ENCODE measurements at places on chromosomes 13 and 19.
A peak's percentile ranks its signal among the peaks of the same experiment; 100 is the strongest.

DNA sequence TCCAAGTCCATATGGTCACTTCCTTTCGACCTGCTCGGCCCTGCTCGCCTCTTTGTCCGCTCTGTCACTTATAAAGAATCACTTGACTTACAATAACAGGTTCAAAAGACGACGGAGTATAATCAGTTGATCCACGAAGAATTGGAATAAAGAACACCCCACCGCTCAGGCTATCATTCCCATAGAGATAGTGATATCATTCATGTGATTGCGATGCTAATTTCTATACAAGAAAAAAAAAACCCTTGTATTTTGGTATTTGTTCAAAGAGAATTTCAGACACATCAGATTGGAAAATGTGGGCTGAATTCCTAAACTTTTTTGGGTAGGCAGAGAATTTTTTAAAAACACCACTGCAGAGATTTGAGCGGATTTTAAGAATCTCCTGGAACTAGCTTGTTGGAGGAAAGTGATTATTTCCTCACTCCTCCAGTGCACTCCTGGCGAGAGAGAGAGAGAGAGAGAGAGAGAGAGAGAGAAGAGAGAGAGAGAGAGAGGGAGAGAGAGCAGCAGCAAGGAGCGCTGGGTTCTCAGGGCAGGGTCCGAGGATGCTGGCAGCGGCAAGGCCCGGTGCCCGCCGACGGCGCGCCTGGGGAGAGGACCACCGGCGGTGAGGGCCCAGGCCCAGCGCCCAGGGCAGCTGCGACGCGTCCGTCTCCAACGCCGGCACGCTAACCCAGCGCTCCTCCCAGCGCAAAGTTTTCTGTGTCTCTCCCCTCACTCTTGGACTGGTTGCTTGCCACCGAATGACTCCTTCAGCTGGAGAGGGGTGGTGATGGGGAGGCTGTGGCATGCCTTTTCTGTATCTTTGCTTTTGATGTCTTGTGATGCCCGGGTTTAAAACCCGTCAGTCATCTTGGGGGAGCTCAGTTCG, 149.0 kb upstream of the ZNF536 start:
- DNase-seq, result no peak

GRCh38 chr13:52903320-52903719, 54.9 kb upstream of the PCDH8 start:
- no peak for DNase-seq

- DNase-seq, result no peak
These were observed 504.9 kb downstream of the FGF9 start for GRCh38 chr13:22175815-22176214.

DNA sequence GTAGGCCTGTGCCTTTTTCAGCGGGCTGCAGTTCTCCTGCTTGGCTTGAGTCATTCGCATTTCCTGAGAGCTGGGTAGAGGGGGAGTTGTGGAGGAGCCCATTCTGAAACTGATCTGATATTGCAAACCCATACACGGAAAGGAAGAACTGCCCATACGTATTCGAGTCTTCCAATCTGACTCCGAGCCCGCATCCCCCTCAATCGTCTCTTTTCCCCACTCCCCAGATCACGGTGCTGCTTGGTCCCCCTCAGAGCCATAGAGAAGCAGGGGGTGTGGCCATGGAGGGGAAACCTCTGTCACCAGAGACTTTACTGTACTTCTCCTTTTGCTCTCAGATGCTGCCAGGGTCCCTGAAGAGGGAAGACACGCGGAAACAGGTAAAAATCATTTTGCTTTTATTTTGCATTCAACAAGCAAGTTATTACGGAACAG, at the start of gene CD22:
Gene CD22, plus strand, starts transcription at position 337 of the 435 bp plus-strand sequence. CDS start 2,854 bp downstream, outside the sequence.
- no peak for DNase-seq

DNA sequence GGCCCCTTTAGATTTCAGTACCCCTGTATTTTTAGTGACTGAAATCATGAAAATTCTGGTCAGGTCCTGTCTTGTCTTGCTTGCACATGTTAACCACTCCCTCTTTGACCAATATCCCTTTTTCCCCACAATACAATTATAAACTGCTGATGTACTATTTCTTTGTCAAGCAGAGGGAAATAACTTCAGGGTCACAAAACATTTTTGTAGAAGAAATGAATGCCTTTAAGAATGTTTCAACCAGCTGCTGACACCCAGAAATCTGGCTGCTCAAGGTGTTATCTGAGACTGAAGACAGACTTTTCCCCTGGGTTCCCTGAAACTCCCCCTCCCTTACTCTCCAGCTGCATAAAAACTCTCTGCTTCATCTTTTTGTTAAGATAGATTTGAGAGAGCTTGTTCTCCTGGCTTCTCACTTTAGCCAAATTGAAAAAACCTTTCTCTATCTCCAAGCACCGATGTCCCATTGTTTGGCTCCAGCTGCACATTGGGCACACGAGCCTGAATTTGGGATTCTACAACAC, 18.4 kb upstream of the ACOD1 start:
- no peak for DNase-seq

DNA sequence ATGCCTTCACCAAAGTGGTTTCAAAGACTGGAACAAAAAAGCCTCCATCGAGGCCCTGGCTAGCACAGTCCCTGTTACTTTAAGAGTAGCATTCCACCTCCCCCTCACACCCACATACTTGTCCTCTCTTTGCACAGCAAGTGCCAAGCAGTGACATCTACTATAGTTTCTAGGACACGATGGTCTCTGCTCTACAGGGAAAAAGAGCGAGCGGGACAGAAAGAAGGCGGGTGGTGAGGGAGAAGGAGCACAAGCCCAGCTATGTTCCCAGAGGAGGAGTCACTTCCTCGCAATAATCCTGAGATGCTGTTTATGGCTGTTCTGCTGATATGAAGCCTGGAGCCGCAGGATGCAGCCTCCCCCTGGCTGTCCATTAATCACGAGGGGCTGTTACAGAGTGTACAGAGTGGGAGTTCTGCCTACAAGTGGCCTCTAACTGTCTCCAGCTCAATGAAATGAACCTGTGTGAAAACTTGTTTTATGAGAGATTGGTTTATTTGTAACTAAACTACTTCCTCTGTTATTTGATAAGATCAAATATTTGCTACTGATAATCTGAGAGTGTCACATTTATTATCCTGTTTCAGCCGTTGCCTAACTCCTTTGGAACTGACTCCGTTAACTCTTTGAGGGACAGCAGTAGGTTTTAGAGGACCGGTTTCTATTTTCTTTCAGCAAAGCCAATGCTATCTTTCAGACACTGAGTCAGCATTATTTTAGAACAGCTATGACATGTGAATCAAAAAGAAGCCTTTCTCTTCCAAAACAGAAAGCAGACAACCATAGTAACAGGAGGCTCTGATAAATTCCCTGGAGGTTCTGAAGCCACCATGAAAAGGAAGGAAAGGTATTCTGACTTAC, 208.0 kb downstream of the SPRY2 start:
- no peak for DNase-seq

- DNase-seq, result no peak
These were observed 1189.9 kb downstream of the UQCRFS1 start for GRCh38 chr19:28023064-28023463.

- DNase-seq, result no peak
These were observed 74.3 kb upstream of the ATP12A start for GRCh38 chr13:24605923-24606372.

GRCh38 chr13:32117001-32117400, 85.4 kb downstream of the FRY start:
- DNase-seq, result no peak

GRCh38 chr13:77168237-77168636, 141.3 kb upstream of the FBXL3 start:
- no peak for DNase-seq

DNA sequence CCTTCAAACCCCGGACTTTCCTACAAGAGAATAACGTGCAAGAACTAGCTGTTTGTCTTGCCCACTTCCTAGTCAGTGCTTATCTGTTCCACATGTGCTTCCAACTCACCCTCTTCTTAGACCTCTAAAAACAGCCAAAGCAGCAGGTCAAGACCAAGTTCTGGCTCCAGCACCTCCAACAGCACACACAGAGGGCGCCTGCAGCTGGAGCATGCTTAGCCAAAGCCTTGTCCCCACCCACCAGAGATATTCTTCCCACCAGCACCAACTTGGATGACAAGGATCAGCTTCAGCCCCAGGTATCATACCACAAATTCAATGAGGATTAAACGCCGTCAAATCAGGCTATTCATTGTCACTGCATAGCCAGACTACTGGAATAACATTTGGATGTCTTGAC, 17.9 kb downstream of the RCBTB1 start:
- DNase-seq, result no peak

DNA sequence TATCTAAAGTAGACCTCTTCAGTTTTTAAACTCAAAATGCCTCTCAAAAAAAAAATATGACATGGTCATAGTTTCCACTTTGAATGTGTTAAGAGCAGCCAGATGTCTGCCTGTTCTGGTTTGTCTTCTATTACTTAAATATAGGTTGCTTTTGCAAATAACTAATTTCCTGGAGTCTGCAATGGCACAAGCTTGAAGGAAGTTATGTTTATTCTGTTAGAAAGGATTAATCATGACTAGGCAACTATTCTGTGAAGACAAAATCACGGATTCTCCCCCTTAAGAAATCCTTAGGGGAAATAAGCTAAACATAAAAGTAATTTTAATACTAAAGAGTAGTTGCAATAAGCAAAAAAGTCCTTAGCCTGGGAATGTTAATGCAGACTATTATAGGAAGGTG, 26.3 kb downstream of the SKA3 start:
- no peak for DNase-seq

DNA sequence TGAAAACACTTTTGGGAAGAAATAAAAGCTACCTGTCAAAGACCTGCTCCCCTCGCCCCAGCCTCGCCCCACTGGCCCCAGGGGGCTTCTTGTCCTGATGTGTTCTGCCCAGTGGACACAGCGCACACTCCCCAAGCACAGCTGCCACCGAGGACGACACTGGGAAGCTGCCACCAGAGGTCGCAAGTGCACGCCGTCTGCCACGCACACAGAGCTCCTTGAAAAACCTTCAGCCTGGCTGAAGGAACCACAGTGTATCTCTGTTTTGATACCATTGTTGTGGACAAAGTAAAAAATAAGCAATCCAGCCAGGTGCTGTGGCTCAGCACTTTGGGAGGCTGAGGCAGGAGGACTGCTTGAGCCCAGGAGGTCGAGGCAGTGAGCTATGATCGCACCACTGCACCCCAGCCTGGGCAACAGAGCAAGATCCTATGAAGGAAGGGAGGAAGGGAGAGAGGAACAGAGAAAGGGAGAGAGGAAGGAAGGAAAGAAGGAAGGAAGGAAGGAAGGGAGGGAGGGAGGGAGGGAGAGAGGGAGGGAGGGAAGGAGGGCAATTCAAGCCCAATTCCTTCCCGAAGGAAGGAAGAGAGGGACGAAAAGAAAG, 57.3 kb downstream of the CEBPG start:
- DNase-seq, result peak; percentile 65

GRCh38 chr13:49292742-49293486, 45.2 kb downstream of the CDADC1 start:
- no peak for DNase-seq

GRCh38 chr13:102774214-102774568, 605 bp upstream of the TEX30 start:
- no peak for DNase-seq

DNA sequence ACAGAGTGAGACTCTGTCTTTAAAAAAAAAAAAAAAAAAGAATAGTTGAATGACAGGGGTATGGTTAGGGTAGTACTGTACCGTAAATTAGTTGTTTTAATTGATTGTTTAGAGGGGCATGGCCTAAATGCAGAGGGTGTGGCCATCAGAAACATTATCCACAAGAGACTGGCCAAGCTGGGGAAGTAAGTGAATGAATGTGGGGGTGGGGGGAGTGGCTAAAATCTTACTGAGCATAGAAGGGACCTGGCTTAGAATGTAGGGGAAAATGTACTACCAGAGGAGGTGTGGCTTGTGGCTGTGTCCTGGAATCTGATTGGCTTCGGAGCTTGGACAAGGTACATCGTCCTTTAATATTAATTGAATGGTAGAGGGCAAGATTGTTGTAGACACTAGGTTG, 3.8 kb downstream of the BCL2L12 start:
- DNase-seq, result no peak

GRCh38 chr13:52421216-52421615, 15.2 kb upstream of the THSD1 start:
- no peak for DNase-seq

GRCh38 chr19:18650468-18651041, 13.7 kb downstream of the KLHL26 start:
- no peak for DNase-seq

- no peak for DNase-seq
These were observed 491.0 kb downstream of the SLITRK5 start for GRCh38 chr13:88162076-88162702.

GRCh38 chr13:112454648-112455334, 78.6 kb downstream of the SPACA7 start:
- no peak for DNase-seq

DNA sequence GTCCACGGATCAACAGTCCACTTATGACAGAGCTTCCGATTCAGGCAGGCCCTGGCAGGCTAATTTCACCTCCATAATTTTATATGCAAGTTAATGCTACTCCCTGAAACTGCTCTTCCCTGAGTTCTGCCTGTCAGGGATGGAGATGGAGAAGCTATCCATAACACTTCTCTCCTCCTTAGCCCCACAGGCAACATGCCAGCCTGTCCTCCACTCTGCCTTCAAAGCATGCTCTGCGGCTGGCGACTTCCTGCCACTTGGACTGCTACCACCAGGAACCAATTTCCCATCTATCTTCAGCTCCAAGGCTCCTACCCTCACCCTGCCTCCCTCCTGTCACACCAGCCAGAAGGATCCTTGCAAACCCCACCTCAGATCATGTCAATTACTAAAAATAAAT, 35.4 kb downstream of the GSX1 start:
- no peak for DNase-seq

DNA sequence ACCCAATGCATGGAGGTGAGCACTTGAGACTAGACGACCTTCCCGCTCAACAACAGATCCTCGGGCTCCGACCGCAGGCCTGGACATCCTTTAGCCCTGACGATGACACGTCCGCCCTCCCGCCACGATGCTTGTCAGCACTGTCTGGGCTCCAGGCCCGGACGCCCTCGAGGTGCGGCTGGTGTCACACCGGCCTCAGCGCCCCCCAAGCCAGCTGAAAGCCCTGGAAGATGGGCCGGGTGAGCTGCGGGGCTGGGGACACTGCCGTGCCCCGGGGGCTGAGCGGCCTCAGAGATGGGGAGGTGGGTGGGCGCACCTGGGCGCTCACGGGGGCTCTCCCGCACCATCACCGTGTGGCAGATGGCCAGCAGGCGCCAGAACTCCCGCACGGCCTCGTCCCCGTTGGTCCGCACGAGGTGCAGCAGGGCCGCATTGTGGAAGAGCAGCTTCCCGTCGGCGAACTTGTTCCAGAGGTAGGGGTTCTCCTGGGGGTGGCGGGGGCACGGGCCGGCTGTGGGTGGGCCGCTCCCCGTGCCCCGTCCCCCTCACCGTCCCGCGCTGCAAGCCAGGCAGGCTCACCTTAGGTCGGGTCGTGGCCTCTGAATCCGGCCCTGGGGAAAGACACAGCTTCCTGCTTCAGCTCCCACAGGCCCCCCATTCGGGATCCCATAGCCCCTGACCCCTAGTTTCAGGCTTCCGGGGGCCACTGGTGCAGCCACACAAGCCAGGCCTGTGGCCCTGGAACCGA, 15.5 kb downstream of the ATP8B3 start:
- no peak for DNase-seq

DNA sequence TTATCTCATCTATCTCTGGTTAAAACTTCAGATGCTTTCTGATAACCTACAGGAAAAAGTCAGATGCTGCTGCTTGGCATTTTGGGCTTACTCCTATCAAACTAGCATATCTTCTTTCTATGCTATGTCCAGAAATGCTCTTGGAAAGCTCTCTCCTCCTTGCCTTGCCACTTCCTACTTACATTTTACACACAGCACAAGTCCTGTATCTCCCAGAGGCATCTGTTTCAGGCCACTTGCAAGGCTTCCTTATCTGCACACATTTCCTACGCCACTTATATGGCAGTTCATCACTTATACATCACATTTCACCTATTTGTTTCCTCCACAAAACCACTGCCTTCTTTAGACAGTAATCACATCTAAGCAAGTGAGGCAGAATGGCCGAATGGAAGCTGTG, 220.3 kb downstream of the DNAJC15 start:
- DNase-seq, result no peak

Data from T-helper 9 cell (primary cell).